Fibroblast of skin of right quadriceps (primary cell): ENCODE measurements at places on chromosomes 12 and 14.

DNA sequence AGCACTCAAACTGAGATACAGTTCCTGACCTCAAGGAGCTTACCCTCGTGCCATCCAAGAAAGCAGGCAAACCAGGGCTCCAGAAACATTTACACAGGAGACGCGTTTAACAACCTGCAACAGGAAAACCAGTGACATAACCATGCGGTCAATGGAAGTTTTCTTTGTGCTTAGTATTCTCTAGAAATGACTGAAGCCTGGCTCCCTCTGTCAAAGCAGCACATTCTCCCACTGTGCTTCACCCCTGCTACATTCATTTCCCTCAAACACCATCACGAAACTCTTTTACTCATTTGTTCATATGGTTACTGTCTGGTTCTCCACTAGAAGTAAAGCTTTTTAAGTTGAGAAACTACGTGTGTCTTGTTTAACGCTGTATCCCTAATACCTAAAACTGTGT, 161.3 kb upstream of the CCND2 start:
- no peak for DNase-seq

DNA sequence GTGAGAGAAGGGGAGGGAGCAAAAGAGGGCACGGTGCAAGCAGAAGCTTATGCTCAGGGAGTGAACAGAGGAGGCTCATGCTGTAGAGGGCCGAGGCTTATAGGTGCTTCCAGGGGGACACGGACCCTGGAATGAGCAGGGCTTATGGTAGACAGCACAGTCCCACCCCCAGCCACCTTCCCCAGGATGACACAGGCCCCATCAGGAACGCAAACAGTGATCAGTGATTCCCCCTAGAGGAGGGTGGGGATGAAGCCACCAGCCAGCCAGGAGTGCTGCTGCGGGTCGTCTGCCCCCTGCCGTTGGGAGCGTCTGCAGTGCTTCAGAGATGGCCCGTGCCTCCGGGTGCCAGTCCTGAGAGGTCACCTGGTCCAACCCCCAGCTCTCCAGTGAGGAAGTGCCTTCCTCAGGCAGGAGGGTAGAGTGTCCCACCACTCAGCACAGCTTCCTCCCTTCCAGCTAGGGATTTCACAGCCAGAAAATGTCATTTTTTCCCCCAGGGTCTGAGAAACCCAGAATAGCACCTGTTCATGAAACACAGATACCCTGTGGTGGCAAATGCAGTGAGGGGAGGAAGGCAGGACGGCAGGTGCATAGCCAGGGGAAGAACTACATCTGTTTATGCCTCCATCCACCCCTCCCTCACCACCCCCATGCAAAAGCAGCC, 60.7 kb downstream of the SLC6A12 start:
- DNase-seq = peak; percentile 39

DNA sequence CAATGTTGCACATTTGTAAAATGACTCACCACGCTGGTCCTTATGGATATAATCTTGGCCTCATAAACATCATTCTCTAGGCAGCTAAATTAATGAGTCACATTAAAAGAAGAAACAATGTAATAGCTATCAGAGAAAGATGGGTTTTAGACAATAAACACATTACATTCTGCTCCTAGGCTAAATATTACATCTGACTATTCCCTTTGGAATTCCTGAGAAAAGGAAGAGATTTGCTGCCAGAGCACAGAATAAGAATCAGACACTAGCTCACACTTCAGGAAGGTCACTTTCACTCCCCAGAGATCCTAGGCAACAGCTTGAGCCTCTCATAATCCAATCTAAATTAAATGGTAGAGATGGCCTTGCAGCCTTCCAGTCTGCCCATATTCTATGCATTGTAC, 218.2 kb downstream of the PTPRO start:
- peak; percentile 90 for DNase-seq

- no peak for DNase-seq
Measured at GRCh38 chr14:62692490-62693106, 352.7 kb downstream of the KCNH5 start.

- DNase-seq = no peak
Measured at GRCh38 chr14:71672596-71672995, 259.6 kb upstream of the RGS6 start.

DNA sequence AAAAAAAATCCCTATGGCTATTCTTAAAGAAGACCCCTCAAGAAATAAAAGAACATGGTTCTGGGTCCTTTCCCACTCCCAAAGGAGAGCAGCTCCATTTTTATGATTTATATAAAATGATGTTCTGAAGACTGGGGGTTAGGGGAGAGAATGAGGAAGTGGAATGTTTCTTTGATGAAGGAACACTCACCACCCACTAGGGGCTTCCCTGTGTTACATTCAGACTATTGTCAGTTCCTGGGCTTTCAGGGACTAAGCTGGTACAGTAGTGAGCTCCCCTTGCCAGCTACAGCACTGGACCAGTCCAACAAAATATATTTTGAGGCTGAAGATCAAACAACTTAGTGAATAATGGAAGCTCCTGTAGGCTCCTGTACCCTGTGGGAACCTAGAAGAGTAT, 98.9 kb downstream of the HMGA2 start:
- DNase-seq = no peak

GRCh38 chr12:89862511-89863445, 154.1 kb upstream of the ATP2B1 start:
- no peak for DNase-seq

DNA sequence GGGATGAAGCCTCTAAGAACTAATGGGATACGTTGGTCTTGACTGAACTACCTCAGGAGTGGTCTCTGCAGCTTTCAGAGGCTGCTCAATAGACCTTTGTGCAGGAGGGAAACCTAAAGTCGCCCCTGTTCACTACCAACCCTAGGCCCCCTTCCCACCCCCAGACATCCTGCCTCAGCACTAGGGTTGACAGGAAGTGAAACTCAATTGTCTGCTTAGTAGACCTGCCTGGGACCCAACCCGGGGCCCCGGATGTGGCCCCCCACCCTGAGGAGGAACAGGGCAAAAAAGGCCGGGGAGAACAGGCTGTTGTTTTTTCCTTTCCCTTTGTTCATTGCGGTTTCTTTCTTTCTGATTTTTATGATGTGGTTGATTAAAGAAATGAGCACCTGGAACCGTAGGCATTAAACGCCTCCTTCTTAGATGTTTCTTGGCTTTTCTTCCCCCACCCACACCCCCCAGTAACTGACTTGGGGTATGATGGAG, 1.6 kb upstream of the DGKA start:
- no peak for DNase-seq

DNA sequence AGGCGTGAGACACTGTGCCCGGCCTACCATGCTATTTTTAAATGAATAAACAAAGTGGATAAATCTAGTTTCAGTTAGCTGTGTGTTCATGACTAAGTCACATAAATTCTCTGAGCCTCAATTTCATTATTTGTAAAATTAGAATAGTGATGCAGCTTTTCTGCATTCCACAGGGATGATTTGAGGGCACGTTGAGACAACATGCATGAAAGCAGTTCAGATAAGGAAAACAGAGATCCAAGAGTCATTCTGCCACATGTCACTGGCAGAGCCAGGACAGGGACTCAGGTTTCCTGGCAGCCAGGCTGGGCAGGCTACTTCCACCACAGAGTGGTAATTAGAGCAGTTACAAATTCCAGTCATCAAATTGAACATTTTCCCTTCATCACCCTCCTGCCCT, 2.9 kb upstream of the PPP4R4 start:
- peak; percentile 23 for DNase-seq

- DNase-seq = no peak
Measured at GRCh38 chr12:8615206-8615605, 2.5 kb upstream of the AICDA start.

- no peak for DNase-seq
Measured at GRCh38 chr12:3931206-3931605, 58.0 kb upstream of the PARP11 start.

- no peak for DNase-seq
Measured at GRCh38 chr14:85454226-85454813, 75.6 kb upstream of the FLRT2 start.

DNA sequence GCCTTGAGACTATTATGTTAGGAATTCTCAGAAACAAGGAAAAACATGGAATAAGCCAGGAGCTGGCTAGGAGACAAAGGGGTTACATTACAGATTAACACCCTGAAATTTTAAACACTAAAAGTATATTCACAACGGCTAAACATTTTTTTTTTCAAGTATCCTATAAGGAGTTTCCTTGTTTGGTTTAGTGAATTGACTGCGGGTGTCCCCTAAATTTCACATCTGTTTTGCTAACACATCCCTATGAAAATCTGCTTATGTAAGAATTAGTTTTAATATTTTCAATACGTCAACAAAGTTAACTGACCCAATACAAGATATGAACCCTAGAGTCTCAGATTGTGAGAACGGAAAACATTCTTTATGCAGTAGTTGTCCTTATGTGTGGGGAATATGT, 19.0 kb downstream of the TAOK3 start:
- no peak for DNase-seq

GRCh38 chr12:27534060-27534764, 10.2 kb downstream of the PPFIBP1 start:
- DNase-seq = no peak

GRCh38 chr12:96462571-96463280, 26.7 kb upstream of the CFAP54 start:
- no peak for DNase-seq

GRCh38 chr12:20194171-20194570, 174.2 kb upstream of the PDE3A start:
- DNase-seq = peak; percentile 59

DNA sequence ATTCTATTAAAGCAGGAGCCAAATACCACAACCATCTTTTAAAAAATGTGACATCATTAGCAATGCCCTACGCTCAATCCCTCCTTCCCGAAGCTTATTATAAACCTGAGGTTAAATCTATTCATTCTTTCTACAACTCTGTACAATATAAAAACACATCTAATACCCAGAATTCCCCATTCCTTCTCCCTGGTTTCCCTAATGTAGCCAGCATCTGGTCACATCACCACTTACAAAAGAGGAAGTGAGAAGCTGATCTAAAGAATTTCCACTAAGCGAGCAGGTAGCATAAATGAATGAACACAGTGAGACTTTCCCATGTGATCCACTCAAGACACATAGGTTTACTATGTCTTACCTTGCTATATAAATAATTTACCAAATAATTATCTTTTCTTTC, 90.4 kb downstream of the LRP6 start:
- no peak for DNase-seq

DNA sequence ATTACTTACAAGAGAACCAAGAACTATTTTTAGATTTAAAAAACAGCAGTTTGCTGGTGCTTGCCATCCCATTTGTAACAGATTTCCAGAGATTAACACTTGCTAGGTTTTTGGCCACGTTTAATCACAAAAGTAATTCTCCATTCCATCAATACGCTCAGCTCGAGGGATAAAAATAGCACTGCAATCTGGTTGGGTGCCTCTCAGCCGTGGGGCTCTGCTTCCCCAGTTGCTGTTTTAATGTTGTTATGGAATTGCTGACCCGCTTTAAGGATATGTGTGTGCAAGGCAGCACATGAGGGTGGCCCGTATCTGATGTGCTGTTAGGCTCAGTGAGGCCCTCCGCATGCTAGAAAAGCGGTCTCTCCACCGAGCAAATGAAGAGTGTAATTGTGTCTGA, 222.2 kb upstream of the TMEM260 start:
- no peak for DNase-seq

DNA sequence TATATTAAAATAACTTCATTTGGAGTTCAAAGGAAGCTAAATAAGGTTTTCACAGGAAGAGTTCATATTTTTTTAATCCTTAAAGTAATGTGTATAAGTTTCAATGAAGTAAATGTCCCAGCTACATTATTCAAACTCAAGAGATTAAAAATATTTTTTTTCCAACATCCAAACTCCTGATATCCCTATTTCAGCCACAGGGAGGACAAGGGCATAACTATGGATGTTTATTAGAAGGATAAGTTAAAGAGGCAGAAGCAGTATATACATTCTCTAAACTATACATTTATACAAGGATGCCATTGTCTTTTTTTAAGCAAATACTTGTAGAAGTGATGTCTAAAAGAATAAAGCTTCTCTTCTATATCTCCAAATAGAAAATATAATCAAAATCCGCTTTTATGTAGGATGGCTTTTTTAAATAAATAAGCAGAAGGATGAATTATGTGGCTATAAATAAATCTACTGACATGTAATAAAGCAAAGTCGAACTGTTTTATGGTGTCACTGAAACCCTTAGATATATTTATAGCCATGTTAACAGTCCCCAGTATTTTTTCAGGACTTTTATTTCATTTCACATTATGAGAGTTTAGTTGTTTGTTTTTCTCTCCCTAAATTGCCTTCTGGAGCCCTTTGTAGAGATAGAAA, 936.5 kb downstream of the DIO2 start:
- no peak for DNase-seq

GRCh38 chr14:61233436-61233956, 47.6 kb downstream of the TMEM30B start:
- DNase-seq = no peak

GRCh38 chr14:100467939-100468338, 119.3 kb downstream of the BEGAIN start:
- no peak for DNase-seq

DNA sequence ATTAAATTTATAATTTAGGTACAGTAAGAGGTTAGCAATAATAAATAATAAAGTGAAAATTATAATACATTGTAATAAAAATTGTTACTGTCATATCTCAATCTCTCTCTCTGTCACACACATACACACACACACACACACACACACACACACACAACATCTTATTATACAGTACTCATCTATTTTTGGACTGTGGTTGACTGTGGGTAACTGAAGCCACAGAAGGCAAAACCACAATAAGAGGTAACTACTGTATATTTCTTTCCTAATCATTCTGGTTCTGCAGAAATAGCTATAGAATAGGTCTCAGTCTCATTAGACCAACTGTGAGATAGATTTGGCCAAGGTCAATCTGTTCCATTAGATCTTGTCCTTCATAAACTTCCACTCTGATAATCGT, 33.1 kb upstream of the PTPRO start:
- peak; percentile 4 for DNase-seq

DNA sequence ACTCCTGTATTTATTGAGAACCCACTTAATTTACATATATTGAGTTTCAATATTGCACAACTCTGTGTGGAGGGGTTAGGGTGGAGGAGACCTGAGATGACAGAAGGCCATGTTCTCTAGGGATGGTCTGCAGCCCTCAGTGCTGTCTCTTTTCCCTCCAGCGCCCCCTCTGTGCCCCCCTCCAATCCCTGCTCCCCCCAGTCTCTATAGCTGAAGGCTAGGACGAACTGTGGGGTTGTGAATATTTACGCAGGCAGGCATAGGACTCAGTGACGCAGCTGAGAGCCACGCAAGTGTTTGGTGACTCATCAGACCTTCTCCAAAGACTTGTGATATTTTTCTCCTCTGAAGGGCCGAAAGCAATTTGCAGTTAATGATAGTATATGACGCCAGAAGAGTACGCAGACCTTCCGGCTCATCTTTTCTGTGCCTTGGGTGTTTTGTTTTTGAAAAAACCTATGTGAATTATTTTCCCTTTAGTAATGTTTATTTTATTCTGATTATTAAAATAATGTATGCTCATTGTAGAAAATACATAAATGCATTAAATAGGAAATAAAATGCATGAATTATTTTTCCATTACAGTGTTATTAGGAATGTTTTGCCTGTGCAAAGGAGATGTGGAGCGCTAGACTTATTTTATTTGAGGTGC, 85.3 kb downstream of the SLC25A47 start:
- peak; percentile 75 for DNase-seq
